Cerebellar nuclear complex (tissue), 1 donor: ENCODE measurements at places on chromosomes 4 and X.

DNA sequence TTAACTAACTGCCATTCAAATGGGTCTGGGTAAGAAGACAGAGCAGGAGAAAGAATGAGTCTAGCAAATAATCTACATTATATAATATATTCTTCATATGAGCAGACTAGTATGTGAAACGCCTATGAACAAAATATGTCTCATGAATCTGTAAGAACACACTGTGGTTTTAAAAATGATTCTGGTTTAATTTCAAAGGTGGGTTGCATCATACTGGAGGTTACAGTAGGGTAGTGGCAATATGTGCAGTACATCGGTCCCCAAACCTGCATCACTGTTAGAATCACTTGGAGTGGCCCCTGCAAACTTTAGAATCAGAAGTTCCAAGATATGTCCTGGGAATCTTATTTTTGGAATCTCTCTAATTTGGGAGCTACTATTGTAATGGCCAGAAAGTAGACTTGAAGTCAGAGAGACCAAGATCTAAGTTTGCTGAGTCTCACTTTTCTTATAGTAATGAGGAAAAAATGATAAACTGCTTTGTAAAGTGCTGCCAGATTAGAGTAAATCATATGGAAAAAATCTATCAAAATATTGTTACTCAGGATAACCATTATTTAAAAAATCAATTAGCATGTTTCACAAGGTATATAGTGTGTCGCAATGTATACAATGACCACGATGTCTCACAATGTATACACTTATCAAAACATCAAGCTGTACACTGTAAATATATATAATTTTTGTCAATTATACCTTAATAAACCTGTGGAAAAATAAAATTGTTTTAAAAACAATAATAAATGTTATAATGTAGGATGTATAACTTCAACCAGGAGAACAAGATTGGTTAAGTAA is 37.9 kb upstream of the ARSJ start:
- no peak for DNase-seq

- no peak for DNase-seq
Observed at GRCh38 chr4:101584306-101584705, 206.2 kb upstream of the BANK1 start.

DNA sequence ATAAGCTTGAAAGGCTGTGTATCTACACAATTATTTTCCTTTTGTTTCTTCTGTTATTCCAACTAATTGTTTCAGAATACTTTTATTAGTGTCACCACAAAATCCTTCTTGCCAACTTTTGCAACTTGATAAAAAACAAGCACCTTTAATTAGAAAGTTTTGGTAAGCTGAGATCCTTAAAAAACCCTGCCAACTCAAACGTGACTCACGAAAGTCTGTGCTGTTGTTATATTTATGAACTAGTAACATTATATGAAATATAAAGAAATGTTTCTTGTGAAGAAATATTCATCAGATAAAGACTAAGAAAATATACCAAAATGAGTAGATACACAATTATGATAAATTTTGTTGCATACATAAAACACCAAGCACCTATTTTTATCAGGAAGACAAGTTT is 49.0 kb downstream of the HUWE1 start:
- DNase-seq, result no peak

DNA sequence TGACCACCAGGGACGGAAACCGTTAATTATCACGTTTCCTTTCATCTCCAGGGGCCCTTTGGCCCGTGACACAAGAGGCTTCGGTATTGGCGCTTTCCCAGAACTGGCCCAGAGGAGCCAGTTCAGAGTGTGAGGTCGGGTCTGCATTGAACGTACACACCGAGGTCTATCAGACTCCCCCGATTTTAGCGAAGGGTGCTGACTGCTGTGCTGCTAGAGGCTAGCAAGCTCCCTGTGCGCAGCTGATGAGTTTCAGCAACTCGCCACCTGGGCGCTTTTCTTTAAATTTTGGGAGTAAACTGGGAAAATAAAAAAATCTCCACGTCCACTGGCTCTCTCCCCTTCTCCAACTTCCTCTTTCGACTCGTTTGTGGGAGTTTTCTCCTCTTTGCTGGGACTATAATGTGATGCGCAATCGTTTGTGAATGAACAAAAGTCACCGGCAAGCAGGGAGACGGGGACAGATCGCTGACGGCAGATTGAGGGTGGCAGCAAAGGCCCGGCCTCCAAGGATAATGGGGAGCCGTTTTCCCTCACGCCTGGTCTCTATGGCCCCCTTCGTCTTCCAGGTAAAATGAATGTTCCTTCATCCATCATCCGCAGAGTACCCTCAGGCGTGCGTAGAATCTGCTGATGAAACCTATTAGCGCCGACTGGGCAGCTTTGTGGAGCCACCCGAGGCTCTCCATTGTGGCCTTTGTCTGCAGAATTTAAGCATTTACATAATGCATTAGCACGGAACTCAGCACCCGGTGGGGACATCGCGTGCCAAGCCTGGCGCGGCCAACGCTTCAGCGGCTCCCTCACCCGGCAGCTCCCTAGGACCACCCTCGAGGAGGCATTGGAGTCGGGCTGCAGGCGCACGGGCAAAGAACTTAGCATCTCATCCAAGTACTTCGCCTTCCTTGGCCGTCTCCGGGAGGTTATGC is 1.6 kb upstream of the LRAT start:
- no peak for DNase-seq

GRCh38 chr4:38691251-38692008 is 27.4 kb downstream of the KLF3 start:
- no peak for DNase-seq

DNA sequence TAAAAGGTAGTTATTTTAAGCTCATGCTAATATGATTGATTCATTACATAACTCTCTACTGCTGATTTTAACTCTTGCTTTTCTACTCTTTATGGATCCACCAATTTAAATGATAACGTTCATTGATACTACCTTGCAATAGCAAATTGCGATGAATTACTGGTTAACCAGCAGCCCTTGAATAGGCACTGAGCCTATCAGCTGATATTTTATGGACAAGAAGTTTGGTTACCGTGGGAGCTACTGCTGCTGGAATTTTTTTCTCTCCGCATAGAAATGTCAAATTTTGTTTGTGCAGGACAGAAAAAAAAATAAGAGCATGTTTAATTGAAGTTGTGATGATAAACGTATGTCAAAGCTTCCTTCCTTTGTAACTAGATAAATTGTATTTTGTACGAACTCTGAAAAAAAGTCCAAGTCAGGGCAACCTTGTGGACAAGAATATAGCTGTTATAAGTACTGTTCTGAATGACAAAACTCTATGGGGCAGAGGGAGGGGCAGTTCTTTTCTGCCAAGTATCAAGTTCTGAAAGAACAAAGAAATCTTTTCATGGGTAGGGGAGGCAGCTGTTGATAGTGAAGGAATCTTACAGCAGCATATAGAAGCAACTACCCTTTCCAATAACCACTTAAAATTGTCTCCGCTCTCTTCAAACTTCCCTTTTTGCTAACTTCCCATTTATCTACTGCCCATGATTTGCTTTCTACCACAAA is 434.9 kb upstream of the PABPC4L start:
- DNase-seq, result no peak

DNA sequence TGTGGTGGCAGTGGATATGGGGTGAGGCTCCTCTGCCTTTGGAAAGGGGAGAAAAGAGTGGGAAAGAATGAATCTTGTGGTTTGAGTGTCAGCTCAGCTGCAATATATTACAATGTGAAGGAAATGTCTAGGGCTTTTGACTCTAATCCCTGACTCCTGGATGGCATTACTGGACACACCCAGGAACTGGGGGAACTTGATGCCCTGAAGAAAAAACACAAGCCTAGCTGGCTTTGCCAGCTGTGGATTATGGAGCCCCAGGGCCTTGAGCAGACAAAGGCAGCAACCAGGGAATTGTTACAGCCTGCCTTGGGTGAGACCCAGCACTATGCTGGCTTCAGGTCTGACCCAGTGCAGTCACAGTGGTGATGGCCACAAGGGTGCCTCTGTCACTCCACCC is 57.1 kb upstream of the CYSLTR1 start:
- DNase-seq, result no peak

DNA sequence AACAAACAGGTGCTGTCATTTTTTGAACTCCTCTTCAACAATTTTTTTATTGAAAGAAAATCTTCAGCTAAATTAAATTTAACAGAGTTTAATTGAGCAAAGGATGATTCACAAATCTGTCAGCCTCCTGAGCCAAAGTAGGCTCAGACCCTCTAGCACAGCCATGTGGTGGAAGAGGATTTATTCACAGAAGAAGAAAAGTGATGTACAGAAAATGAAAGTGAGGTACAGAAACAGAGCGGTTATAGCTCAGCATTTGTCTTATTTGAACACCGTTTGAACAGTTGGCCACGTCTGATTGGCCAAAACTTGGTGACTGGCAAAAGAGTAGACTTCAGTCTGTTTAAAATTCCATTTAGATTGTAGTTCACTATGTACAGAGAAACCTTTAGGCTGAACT is 217.3 kb downstream of the SPANXN1 start:
- no peak for DNase-seq

DNA sequence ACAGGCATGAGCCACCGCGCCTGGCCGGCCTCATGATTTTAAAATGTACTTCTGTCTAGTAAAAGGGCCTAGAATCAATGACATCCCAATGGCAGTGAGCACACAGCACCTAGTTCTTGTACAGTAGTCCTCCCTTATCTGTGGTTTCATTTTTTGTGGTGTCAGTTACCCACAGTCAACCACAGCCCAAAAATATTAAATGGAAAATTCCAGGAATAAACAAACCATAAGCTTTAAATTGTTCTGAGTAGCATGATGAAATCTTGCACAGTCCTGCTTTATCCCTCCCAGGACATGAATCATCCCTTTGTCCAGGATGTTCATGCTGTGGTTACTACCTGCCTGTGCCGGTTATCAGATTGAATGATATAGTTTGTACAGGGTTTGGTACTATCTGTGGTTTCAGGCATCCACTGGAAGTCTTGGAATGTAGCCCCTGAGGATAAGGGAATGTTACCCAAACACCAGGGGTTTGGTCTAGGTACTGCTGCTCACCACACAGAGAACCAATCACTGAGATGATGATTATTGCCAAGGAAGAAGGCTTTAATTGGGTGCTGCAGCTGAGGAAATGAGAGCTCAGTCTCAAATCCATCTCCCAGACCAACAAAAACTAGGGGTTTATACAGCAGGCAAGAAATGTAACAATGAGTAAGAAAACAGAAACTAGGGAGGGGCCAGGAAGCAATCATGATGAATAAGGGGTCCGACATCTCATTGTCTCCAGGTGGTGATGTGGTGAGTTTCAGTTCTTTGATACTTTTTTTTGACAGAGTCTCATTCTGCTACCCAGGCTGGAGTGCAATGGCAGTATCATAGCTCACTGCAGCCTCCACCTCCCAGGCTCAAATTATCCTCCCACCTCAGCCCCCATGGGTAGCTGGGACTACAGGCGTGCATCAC is 16.2 kb upstream of the FHL1 start:
- DNase-seq, result no peak

GRCh38 chr4:153497091-153497531 is 31.0 kb downstream of the TMEM131L start:
- DNase-seq, result no peak

GRCh38 chrX:109190542-109190941 is 291.3 kb downstream of the GUCY2F start:
- DNase-seq, result no peak

DNA sequence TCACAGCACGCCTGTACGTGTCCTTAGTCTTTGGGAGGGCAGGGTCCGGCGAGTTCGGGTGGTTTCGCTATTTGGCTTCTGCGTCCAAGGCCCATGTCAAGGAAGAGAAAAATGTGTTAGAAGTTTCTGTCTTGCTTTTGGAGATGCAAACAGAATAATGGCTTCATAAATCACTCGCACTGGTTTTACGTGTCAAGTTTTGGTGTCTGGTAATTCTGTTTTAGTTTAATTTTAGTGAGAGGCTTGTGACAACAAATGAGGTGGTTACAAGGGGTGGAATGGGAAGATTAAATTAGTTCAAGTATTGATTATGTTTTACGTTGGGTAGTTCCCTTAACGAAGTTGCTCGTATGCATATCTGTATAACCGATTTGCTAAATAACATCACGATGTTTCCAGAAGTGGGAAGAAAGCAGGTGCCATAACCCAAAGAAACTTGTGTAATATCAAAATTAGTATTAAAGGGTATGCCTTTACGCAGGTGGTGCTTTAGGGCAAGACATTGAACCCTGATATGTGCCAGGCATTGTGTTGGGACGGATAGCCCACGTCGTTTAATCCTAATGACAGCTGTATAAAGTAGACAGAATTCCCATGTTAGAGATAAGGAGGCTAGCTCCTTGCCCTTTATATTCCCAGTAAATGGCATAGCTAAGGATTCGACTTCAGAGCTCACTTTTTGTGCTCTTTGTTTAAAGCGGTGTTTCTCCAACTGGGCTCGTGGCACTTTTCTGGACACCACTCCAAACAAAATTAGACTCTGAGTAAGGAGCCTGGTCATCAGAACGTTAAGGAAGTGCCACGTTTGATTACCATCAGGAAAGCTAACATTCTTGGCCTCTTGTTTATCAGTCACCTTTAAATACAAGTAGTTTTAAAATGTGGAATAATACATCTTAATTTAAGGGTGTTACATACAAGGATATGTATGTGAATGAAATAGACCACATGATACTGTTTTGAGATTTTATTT is 843 bp downstream of the RPL34 start:
- no peak for DNase-seq

DNA sequence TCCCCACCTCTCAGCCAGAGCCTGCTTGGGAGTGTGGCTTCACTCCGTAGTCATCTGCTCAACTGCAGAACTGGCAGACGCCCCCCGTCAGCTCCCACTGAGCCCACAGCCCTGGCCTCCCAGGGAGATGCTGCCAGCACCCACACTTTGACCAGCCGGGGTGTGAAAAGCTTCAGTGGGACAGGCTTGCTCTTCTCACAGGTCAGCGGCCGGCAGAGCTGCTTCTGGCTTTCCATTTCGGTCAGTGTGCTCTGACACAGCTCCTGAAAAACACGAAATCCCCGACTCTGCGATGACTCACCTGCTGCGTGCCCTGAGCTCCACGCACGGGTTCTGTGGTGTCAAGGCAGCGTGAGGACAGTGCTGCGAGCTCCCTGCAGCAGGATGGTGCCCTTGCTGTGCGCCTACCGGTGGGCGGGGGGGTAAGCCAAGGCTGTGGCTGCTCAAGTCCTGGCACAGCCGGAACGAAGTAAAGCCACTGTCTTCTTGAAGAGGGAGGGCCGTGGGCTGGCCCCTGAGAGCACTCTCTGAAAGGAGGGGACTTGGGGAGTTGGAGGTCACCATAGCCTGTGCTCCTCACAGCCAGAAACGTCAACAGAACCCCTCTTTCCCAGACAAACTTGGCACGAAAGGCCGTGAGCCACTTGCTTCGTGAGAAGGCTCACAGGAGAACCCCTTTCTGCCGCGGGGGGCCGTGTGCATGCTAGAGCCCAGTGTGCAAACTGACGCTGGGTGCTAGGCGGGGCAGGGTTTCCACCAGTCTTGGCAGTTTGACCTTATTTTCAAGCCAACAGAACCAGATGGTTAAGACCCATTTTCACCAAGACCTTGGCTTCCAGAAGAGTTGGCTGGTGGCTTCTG is 23.6 kb downstream of the NOP14 start:
- no peak for DNase-seq

- DNase-seq, result no peak
Observed at GRCh38 chr4:11843927-11844326, 415.2 kb upstream of the HS3ST1 start.

GRCh38 chrX:11629593-11630211 is 36.0 kb downstream of the ARHGAP6 start:
- no peak for DNase-seq
